Hepatocyte (in vitro differentiated cells): ENCODE measurements at places on chromosomes 5 and 9. TPM values are rescaled to one million over a fixed set of nuclear protein-coding genes. Genes with fewer than 3 reads are reported as not detected.

DNA sequence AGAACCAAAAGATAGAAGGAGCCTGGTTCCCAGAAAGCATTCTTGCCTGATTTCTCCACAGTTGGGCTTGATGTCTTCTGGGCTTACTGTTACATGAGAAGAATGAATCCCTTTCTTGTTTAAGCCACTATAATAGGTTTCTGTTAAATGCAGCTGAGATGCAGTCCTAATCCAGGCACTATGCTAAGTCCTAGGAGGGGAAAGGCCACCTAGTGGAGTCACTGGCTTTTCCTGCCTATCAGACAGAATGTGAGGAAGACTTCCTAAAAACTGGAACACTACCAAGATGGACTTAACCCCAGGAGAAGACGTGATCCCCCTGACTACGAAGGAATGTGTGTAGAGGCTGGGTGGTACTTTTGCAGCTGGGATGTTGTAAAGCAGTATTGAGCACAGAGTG, 34.3 kb upstream of the FSD1L start:
- DNase-seq = peak; percentile 45

DNA sequence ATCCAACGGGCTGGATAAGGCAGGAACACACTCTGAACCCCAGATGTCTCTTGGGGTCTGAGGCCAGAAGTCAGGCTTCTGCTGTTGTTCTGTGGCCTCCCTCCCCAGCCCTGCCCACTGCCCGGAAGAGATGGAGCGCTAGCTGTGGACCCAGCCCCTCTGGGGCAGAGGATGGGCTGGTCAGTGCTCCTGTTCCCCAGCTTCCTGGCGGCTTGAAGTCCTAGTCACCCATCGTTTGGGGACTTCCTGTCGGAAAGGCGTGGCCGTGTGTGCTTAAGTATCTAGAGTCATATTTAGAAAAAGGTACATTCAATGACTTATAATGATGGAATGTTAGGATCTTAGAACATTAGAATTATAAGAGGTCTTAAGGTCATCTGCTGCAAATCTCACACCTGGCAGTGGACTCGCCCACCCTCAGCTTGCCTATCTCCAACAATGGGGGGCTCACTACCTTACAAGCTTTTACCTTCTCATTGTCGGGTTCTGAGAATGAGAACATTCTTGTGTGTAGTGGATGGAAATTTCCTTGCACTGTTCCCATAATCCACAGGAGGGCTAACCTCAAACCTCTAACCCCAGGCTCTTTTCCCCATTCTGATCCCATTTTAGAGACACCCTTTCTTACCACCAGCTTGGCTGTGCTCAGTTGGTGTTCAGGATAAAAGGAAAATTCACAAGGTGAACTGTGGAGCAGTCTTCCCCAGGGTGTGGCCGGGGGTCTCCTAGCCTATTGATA, 13.4 kb upstream of the AIF1L start:
- DNase-seq = no peak

- no peak for DNase-seq
Observed at GRCh38 chr9:130143958-130144366, 28.2 kb upstream of the NCS1 start.

DNA sequence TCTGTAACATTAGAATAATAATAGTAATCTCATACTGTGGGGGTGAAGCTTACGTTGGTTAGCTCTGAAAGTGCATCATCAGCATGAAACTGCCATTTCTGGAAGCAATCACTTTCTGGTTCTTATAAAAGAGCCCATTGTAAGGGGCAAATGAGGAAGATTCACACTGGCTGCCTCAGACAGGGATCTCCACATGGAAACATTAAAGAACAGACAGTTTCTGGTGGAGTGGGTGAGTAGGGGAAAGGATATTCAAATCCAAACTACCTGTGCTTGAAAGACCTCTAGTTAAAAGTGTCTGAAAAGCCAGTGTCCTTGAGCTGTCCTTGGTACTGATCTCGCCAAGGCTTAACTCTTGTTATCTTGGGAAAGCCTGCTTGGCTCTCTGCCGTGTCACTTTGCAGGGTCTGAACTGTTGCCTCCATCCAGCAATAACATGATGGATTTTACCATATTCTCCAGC, 19.1 kb upstream of the SLC31A2 start:
- DNase-seq = peak; percentile 59

GRCh38 chr5:153445875-153446579, 44.4 kb upstream of the GRIA1 start:
- peak; percentile 16 for DNase-seq

DNA sequence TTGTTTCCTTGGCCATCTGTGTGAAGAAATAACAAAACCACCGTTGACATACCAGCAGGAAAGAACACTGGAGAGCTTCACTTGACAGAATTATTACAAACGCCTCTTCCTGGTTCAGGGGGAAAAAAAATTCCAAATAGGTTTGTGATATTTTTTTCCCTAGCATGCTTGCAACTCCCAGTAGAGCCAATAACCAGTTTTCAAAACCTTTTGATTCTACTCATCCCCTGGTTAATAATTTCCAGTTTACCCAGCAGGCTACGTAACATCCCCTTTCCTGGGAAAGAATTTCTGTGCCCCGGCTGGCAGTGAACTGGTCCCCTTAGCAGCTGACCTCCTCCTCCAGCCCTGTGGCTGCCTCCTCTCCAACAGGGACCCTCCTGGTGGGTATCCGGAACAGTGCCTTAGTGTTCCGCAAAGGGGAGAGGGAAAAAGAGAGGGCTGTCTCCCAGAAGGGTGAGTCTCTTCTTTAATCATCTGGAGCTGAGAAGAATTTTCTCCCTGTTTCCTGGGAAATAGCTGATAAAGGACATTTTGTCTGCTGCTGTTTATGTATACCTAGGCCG, 72.8 kb upstream of the BOD1 start:
- DNase-seq = peak; percentile 71

DNA sequence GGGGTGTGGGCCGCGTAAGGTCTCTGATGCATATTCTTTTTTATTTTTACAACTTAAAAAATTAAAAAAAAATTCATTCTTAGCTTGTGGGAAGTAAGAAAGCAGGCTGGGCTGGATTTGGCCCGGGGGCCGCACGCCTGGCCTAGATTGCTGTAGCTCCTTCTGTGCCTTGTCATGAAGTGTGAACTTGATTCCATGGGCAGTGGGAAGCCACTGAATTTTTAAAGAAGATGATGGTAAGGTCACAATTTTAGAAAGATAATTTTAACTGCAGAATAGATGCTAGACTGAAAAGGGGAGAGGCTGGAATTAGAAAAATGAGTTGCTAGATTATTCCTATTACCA, 56.1 kb downstream of the EHMT1 start:
- DNase-seq = no peak

- no peak for DNase-seq
Observed at GRCh38 chr5:129356846-129357245, 103.3 kb upstream of the ADAMTS19 start.

- DNase-seq = no peak
Observed at GRCh38 chr9:38091310-38092199, 22.5 kb upstream of the SHB start.

The OR2V2 gene
- total RNA-seq = not detected in 2 replicates

The CAAP1 gene
- 29.1 and 39.8 TPM in 2 replicates for total RNA-seq

The FRRS1L gene
- 4.4 and 5.0 TPM in 2 replicates for total RNA-seq

The CCNO gene
- 0.12 and 0.13 TPM in 2 replicates for total RNA-seq

The ASS1 gene
- total RNA-seq = 292 and 321 TPM in 2 replicates

The ECSCR gene
- total RNA-seq = 0.27 and 2.2 TPM in 2 replicates

The FYB1 gene
- total RNA-seq = 2.4 and 2.6 TPM in 2 replicates

The SPATA31A6 gene
- total RNA-seq = not detected in 2 replicates

The PLAC8L1 gene
- 1.5 TPM in 1 of 2 replicates, not detected in the other for total RNA-seq

The EXOSC3 gene
- 25.4 and 28.5 TPM in 2 replicates for total RNA-seq
